ELF-1 (cell line): ENCODE measurements at places on chromosomes 7 and 10.

DNA sequence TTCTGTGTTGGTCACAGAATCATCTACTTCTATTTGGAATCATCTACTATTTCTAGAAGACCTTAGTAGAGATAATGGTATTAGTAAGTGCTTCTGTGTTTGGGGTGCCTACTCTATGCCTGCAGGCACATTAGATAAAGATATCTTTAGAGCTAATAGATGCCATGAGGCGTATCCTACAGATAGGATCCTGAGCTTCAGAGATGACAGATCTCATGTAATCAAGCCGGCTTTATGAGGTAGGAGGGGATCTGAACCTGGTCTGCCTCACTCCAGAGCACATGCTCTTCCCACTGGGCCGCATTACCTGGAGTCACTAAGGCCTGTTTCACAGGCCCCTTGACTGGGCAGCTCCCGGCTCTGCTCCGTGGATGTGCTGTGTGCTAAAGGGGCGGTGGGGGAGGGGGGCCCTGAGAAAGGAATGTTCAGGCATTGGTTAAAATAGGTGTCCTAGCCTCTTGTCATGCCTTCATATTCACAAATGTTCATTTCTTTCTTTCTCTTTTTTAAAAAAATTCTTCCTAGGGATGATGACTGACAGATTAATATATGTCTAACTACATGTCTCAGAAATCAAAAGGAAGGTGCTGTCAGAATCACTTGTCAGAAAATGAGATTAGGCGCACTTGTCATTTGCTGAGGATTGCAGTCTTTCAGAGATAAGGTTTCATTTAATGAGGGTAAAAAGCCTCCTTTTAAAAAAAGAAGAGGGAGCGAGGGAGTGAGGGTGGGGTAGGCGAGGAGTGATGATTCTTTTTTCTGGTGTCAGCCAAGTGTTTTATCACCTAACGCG lies 458.0 kb upstream of the GALNT17 start:
- DNase-seq = no peak

DNA sequence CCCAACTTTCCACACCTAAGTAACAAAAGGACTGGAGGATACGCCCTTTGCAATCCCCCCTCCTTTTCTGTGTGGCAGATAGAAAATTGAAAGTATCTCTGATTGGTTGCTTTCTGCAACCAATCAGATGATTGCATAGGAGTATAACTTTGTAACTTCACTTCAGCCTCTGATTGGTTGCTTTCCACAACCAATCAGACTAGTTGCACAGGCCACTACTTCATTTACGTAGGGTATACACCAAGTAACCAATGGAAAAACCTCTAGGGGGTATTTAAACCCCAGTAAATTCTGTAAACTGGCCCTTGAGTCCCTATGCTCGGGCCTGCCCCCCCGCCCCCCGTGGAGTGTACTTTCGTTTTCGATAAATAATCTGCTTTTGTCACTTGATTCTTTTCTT lies 1080.4 kb downstream of the CNTNAP2 start:
- DNase-seq = no peak

- DNase-seq = peak; percentile 55
Measured at GRCh38 chr10:71748671-71749191, 24.6 kb downstream of the VSIR start.

DNA sequence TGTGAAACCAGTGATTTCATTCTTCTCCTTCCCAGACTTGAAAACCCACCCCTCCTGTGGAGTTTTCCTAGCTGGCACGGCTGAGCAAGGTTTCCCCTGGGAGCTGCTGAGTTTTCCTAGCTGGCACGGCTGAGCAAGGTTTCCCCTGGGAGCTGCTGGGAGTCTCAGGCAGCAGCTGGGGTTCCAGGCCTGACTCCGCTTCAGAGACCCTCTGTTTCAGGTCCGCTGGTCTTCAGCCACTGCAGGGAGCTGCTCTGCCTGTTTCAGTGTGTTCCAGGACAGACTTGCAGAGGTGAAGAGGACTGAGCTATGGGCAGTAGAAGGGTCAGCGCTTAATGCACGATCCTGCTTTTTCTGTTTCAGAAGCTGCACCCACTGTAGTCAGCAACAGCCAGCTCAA lies 104.9 kb downstream of the XRCC2 start:
- DNase-seq = no peak

DNA sequence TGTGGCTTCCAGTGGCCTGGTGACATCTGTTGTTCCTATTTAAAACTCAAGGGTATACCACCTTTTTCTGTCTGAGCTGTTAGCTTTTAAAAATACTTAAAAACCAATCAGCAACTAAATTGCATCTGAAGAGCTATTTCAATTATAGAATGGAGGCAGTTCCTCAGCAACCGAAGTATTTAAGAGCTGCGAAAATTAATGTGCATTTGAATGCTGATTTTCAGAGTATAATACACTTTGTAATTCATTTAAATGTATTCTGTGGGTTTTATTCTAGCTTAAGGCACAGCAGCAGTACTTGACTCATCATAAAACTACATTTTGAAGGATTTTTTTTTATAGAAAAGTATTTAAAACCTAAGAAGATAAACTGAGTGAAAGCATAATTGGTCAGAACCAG lies 404.9 kb upstream of the PRKCQ start:
- DNase-seq = no peak

GRCh38 chr7:142827951-142828500 lies 26.9 kb upstream of the EPHB6 start:
- DNase-seq = no peak

GRCh38 chr10:91046869-91047268 lies 126.0 kb upstream of the ANKRD1 start:
- no peak for DNase-seq

DNA sequence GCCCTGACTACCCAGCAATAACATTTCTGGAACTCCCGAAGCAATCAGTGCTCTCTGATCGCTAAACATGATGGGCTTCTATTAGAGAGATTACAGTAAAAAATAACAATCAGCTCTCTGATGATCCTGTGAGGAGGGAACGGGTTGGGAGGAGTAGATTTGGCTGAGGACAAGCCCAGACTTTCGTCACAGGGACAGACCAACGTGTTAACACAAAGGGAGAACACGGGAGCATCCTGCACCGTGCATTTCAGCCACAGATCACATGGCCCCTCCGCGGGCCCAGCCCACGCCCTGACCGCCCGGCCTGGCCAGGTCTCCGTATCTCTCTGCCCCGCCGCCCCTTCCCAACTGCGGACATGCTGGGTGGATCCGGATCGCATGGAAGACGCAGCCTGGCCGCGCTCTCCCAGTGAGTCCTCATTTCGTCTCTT lies 95.0 kb upstream of the AGBL3 start:
- peak; percentile 88 for DNase-seq

GRCh38 chr10:57579926-57580325 lies 687.8 kb downstream of the IPMK start:
- DNase-seq = peak; percentile 73

DNA sequence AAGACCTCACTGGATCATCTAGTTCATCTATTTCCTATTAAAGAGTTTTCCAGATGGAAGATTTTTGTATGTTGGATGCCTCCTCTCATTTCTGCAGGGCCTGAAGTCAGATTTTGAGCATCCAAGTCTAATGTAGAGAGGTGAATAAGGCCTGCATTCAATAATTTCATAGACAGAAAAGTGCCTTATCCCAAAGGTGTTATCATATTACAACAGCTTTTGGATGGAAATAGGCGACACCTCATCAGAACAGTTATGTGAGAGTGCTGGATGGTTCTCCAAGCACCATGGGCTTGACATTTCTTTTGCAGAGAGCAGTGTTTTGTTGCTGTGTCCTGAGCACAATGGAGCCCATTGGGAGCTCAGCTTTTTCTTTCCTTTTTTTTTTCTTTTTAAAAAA lies 162.4 kb upstream of the MEOX2 start:
- no peak for DNase-seq

GRCh38 chr7:64320547-64321513 lies 7.1 kb downstream of the ZNF736 start:
- DNase-seq = no peak

- DNase-seq = no peak
Measured at GRCh38 chr10:49270565-49270964, 28.4 kb upstream of the C10orf71 start.

- peak; percentile 2 for DNase-seq
Measured at GRCh38 chr10:112793202-112793921, 156.7 kb upstream of the TCF7L2 start.

DNA sequence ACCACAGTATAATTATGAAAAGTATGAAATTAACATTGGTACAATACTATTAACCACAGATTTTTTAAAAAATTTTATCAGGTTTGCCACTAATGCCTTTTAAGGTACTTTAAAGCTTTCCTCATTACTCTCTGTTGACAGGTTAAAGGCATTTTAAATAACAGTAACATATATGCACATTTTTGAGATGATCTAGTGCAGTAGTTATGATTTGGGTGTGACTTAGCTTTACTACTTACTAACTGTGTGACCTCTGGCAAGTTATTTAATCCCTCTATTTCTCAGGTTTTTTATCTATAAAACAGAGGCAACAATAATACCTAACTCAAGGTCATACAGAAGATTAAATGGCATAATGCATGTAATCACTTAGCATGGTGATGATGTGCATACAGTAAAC lies 94.8 kb downstream of the NT5C2 start:
- no peak for DNase-seq

- no peak for DNase-seq
Measured at GRCh38 chr10:28494420-28494819, 38.5 kb upstream of the WAC start.

- peak; percentile 53 for DNase-seq
Measured at GRCh38 chr7:37346761-37347160, 101.9 kb downstream of the ELMO1 start.
